G401 (cell line): ENCODE measurements at places on chromosomes 12 and 14. TPM values are rescaled to one million over a fixed set of nuclear protein-coding genes. Genes with fewer than 3 reads are reported as not detected.
A peak's percentile ranks its signal among the peaks of the same experiment; 100 is the strongest.

GRCh38 chr12:115916910-115917668, 360.4 kb downstream of the MED13L start:
- peak; percentile 39 for DNase-seq

GRCh38 chr12:20716037-20716436, 20.9 kb downstream of the SLCO1C1 start:
- no peak for DNase-seq

- DNase-seq = no peak
These were observed 184.3 kb downstream of the DUSP6 start for GRCh38 chr12:89167986-89168385.

GRCh38 chr12:12398026-12398859, 41.4 kb downstream of the BORCS5 start:
- no peak for DNase-seq

DNA sequence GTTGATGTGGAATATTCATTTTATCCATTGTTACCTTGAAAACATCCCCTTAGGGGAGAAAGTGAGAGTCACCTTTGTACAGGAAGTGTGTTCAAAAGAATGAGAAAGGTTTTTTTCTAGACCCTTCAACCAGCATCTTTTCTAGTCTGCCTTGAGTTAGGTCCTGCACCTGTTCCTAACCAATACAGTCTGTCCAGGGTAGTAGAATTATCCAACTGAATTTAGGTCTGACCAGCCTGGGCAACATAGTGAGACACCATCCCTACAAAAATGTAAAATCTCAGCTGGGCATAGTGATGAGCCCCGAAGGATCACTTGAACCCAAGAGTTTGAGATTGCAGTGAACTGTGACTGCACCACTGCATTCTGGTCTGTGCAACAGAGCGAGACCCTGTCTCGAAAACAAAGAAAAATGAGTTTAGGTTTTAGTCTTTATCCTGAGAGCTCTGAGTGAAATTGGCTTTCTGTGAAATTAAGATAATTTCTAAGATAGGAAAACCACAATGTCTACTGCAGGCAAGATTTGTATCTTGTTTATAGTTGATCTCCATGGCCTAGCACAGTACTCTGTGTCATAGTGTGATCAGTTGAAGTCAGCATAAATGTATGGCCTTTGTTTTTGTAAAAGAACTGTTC, 25.2 kb downstream of the ARHGAP5 start:
- no peak for DNase-seq

DNA sequence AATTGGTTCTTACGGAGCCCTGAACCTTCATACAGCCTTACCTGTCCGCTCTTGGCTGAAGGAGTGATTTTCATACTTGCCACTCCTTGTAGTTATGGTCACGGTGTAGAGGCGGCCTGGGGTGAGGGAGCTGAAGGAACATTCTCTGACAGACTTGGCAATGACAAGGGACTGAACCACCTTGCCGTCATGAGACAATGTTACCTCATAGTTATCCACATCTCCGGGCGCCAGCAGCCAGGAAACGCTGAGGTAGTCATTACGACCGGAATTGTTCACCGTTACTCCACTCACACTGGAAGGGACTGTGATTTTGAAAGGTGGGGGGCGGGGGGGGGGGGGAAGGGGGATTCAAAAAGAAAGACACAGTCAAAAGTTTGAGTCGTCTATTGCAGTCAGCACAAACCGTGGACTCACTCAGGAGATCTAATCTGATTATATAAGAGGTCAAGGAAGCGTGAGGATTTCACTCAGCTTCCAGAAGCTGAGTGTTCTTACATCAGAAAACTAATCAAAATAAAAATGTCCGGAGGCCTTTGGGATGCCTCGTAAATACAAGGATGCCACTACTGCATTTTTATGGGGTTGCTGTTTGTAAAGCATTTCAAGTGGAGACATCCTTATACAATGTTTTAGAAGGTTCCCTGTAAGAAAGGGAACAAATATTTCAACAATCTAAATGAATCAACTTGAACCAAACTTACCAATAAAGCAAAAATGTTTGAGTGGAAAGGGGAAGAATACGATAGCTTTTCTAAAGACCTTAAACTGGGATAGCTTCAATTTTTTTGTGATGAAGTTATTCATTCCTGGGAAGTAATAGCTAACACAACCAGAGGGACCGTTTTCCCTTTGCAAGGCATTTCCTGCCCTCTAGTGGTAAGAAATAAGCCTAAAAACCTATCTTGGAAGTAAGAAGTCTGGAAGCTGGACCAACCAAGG, 60.6 kb downstream of the PTPRB start:
- peak; percentile 93 for DNase-seq

DNA sequence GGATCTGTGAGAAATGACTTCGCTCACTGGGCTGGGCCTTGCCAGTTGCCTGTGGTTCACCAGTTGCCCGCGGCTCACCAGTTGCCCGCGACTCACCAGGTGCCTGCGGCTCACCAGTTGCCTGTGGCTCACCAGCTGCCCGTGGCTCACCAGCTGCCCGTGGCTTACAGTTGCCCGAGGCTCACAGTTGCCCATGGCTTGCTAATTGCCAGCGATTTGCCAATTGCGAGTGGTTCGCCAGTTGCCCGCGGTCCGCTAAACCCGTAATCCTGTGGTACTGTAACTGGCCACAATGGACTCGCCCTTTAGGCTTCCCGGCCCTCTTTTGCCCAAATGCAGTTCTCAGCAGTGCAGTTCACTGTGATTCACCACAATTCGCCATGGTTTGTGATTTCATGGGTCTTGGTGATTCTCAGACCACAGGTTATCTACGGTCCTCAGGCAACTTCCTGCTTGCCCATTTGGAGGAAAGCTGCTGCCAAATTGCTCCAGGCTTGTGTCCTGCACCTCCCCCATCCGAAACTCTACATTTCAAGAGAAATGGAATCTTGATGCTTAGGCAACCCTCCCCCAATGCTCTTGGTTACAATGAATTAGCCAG, 15.0 kb upstream of the MEG3 start:
- DNase-seq = no peak

- DNase-seq = peak; percentile 70
These were observed 68.9 kb downstream of the NCOR2 start for GRCh38 chr12:124498275-124499189.

DNA sequence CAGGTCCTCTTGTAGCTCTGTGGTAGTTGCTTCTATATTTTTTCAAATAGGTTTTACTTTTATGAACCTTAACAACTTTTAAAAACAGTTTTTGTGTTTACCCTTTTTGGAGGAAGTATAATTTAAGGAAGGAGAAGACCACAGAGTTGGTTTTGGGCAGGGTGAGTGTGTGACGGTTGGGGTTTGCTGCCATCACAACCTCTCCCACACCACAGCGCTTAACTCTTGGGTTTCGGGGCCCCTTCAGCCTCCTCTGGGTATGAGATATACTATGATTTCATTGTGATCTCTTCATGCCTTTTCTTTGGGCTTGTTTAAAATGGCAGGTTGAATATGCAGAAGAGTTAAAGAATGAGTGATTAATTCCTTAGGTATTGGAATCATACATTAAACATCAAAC, 228.7 kb upstream of the CRY1 start:
- DNase-seq = no peak

DNA sequence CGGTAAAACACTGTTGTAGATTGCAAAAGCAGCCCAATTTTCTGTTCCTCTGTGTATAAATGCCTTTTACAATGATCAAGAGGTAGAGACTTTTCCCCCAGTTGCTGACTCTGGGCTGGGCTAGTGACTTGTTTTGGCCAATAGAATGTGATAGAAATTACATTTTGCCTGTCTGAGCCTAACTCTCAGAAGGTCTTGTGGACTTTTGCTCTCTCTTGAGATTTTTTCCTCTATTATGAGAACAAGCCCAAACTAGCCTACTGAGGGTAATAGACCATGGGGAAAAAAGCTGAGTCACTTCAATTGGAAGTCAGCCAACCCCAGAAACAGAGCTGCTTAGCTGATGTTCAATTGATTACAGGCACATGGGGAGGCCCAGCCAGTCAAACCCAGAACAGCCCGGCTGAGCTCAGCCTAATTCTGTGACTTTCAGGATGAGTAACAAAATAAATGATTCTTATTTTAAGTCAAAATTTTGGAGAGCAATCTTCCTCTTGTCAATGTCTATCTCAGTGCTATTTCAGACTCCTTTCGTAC, 61.4 kb downstream of the MYF5 start:
- peak; percentile 25 for DNase-seq

Gene LIN7A
- not detected in 2 replicates for total RNA-seq

Gene LRP6
- total RNA-seq = 7.7 and 13.8 TPM in 2 replicates

Gene POTEG
- not detected in 2 replicates for total RNA-seq

Gene KRT82
- not detected in 2 replicates for total RNA-seq

Gene TAS2R43
- 0.71 TPM in 1 of 2 replicates, not detected in the other for total RNA-seq

Gene LMNTD1
- total RNA-seq = not detected in 2 replicates

Gene ACADS
- 9.3 and 11.4 TPM in 2 replicates for total RNA-seq

Gene KRT74
- not detected in 2 replicates for total RNA-seq

Gene TSHR
- total RNA-seq = not detected in 2 replicates

Gene SLCO1A2
- total RNA-seq = not detected in 2 replicates
